ENCODE measurements at places on chromosomes 1 and 21. TPM values are rescaled to one million over a fixed set of nuclear protein-coding genes. Genes with fewer than 3 reads are reported as not detected.
A peak's percentile ranks its signal among the peaks of the same experiment; 100 is the strongest.

- H3K4me3 ChIP-seq = no peak overlapping the region
- DNase-seq = no peak
- peaks cover 19% of the 10 kb centered on the region for H3K36me3 ChIP-seq
- H3K4me1 ChIP-seq = no peaks in the 10 kb centered on the region
- H3K27me3 ChIP-seq = no peaks in the 10 kb centered on the region
Observed at GRCh38 chr1:64645735-64646134, 99.1 kb upstream of the RAVER2 start.

DNA sequence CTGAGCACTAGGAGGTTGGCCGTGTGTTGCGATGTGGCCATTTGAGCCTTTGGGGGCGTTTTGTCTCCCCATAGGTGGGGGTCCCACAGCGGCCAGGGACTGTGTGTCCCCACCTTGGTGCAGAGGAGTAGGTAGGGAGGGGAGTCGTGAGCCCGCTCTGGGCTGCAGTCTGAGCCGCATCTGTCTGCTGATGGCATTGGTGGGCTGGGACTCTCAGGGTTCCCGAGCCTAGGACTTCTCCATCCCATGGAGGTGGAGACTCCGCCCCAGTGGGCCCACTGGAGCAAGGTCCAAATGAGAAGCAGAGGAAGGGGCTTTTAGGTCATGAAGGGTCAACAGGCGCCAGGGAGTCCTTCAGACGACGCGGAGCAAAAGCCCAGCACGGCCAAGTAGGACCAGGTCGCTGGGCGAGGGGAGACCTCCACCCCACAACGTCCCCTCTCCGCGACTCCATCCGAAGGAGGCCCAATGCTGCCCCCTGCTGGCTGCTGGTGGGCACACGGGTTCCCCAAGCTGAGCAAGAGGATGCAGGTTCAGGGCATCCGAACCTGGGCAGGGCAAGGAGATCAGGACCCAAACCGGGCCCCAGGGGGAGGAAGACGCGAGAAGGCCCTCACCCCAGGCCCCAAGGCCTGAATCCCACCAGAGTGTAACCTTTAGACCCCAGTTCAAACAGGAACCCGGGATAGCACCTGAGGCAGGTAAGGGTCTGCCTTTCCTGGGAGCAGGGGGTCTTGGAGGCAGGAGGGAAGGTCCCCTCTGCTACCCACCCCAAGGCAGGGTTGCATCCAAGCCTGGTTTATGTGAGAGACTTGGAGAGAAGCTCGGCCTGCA lies 14.9 kb downstream of the TTC34 start:
- H3K4me3 ChIP-seq = no peak overlapping the region
- H3K36me3 ChIP-seq = no peaks in the 10 kb centered on the region
- no peaks in the 10 kb centered on the region for H3K4me1 ChIP-seq

The OR2G6 gene
- polyA plus RNA-seq = not detected

DNA sequence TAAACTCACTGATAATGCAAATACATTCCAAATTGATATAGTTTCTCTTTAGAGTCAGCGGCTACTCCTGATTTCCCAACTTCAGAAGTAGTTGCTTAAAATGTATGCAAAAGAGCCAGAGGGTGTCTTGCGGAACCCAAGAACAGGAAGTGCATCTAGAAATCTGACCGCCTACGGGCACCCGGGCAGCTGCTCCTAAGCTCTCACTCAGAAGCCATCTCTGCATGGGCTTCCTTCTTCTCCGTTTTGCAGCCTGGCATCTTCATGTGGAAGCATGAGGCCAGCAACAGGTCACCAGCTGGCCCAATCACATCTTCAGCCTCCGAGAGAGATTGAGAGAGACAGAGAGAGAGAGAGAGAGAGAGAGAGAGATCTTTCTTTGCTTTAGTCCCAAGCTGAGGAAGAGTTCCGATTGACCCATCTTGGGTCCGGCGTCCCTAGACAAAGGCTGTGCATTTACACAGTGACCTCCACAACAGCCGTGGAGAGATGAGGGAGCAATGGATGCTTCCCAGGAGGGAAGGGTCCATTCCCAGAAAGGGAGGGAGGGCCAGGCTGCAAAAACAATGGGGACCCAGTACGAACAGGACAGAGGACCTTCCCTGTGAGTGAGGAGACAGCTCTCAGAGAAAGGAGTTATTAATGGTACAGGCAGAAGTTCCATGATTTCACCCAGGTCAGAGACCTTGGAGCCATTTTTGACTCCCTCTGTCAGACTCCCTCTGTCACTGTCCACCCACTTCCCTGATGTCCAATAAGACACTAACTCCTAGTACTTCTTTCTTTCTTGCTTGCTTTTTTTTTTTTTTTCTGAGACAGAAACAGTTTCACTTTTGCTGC lies 28.2 kb upstream of the SLC30A1 start:
- peak overlapping the region; percentile 44 for H3K27ac ChIP-seq
- peak; percentile 62 for DNase-seq
- H3K4me3 ChIP-seq = peak overlapping the region; percentile 1
- H3K36me3 ChIP-seq = no peaks in the 10 kb centered on the region
- H3K4me1 ChIP-seq = peaks cover 10% of the 10 kb centered on the region

GRCh38 chr1:70907563-70908310 lies 139.9 kb downstream of the PTGER3 start:
- no peak overlapping the region for H3K4me3 ChIP-seq
- no peak overlapping the region for H3K27ac ChIP-seq
- no peaks in the 10 kb centered on the region for H3K27me3 ChIP-seq
- H3K36me3 ChIP-seq = no peaks in the 10 kb centered on the region
- no peak for DNase-seq

DNA sequence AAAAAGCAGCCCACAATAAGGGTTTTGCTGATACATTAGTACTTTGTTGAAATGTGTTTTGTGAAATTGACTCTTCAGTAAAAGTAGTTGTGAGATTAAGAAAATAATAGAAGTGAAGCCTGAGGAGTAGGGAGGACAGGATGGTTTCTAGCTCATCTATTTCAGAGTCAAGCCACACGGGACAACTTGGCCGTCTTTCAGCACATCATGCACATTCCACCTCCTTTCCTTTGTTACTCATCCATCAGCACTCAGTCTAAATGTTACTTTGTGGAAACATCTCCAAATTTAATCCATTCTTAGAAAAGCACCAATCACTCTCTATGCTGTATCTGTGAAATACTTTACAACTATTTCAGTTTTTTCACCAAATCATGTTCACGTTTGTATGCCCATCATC lies 223.3 kb downstream of the FGGY start:
- H3K27ac ChIP-seq = no peak overlapping the region
- peak; percentile 66 for DNase-seq
- H3K27me3 ChIP-seq = no peaks in the 10 kb centered on the region
- H3K4me1 ChIP-seq = peaks cover 11% of the 10 kb centered on the region
- H3K36me3 ChIP-seq = no peaks in the 10 kb centered on the region

The TEX38 gene
- not detected for polyA plus RNA-seq

The GLMP gene
- polyA plus RNA-seq = 20.7 TPM

DNA sequence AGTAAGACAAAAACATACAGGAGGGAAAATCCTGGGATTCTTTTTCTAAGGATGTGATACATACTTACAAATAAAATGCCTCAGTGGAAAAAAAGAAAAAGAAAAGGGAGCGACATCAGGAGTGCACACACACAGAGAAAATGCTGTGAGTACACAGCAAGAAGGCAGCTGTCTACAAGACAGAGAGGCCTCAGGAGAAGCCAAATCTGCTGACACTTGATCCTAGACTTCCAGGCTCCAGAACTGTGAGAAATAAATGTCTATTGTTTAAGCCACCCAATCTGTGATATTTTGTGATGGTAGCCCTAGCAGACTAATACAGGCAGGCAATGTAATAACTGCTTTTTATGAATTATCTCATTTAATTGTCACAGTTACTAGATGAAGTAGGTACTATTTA lies 17.0 kb upstream of the TRIM45 start:
- H3K4me3 ChIP-seq = no peak overlapping the region
- H3K27ac ChIP-seq = peak overlapping the region; percentile 35
- peak; percentile 34 for DNase-seq
- no peaks in the 10 kb centered on the region for H3K36me3 ChIP-seq

- no peaks in the 10 kb centered on the region for H3K4me1 ChIP-seq
- peaks cover 33% of the 10 kb centered on the region for H3K36me3 ChIP-seq
- H3K4me3 ChIP-seq = no peak overlapping the region
- H3K27ac ChIP-seq = no peak overlapping the region
- no peak for DNase-seq
Observed at GRCh38 chr1:205715628-205716027, 34.4 kb downstream of the NUCKS1 start.

The PEAR1 gene
- polyA plus RNA-seq = 35.0 TPM

The FCRL6 gene
- polyA plus RNA-seq = not detected

GRCh38 chr1:184593597-184593996 lies 161.1 kb downstream of the EDEM3 start:
- no peak for DNase-seq
- no peaks in the 10 kb centered on the region for H3K27me3 ChIP-seq
- no peak overlapping the region for H3K4me3 ChIP-seq
- H3K27ac ChIP-seq = no peak overlapping the region

DNA sequence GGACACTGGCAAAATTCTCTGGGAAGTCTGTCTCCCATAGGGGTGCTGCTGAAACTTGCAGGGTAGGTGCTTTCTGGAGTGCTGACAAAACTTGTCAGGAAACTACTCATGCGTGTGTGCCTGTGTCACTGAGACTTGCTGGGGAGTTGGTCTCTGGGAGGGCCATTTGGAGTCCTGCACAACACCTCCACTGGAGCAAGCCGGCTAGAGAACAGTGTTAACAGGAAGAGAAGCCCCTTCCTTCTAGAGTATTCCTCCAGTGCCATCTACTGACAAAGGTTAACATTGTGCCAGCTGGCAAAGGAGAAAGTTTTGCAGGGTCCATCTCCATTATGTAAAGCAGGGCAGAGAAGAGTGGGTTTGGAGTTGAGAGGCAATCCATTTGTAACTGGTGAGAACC lies 30.0 kb downstream of the ZMYM4 start:
- H3K4me1 ChIP-seq = no peaks in the 10 kb centered on the region
- no peak overlapping the region for H3K27ac ChIP-seq
- no peak overlapping the region for H3K4me3 ChIP-seq
- H3K27me3 ChIP-seq = no peaks in the 10 kb centered on the region

- no peaks in the 10 kb centered on the region for H3K36me3 ChIP-seq
- H3K4me3 ChIP-seq = no peak overlapping the region
- no peaks in the 10 kb centered on the region for H3K27me3 ChIP-seq
- no peak for DNase-seq
- no peaks in the 10 kb centered on the region for H3K4me1 ChIP-seq
- no peak overlapping the region for H3K27ac ChIP-seq
Observed at GRCh38 chr1:76835203-76835602, 32.1 kb upstream of the ST6GALNAC5 start.

GRCh38 chr1:28592321-28593071 lies 431 bp downstream of the RAB42 start:
- H3K4me3 ChIP-seq = peak overlapping the region; percentile 52
- peaks cover 37% of the 10 kb centered on the region for H3K4me1 ChIP-seq
- H3K36me3 ChIP-seq = no peaks in the 10 kb centered on the region

The AGT gene
- polyA plus RNA-seq = 7.2 TPM

DNA sequence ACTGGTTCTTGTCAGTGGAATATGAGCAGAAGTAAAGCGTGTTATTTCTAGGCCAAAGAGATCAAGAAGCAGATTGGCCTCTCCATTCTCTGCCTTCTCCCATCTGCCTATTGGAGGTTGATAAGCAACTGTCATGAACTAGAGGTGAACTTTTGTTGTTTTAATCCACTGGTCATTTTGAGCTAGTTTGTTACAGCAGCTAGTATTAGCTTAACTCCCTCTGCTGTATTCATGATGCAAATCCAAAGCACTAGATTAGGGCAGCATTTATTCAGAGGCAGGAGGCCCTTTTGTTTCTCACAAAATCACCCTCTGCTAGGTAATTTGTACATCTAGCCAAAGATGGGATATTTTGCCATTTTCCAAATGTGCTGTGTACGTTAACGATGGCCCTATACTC lies 97.3 kb upstream of the DPT start:
- no peak overlapping the region for H3K27ac ChIP-seq
- H3K36me3 ChIP-seq = no peaks in the 10 kb centered on the region
- no peak overlapping the region for H3K4me3 ChIP-seq
- H3K4me1 ChIP-seq = no peaks in the 10 kb centered on the region

The SLC6A9 gene
- polyA plus RNA-seq = 4.4 TPM

DNA sequence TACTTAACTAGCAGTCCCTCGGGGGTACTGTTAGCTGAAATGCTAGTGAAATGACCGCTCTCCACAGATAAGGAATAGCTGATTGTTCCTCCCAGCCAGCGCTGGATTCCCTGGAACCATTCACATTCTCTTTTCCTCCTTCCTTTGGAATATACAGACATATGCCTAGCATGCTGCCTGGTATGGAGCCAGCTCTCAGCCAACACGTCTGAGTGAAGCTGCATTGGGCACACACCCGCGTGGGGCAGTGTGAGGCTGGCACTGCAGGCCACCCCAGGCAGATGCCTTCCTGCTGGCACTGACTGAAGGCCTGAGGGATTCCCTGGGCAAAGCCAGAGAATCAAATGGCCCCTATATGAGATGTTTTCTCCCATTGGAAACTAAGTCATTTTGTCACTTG lies 66.7 kb downstream of the TLR5 start:
- no peaks in the 10 kb centered on the region for H3K36me3 ChIP-seq
- peaks cover 50% of the 10 kb centered on the region for H3K4me1 ChIP-seq
- no peak overlapping the region for H3K4me3 ChIP-seq
- peaks cover 2% of the 10 kb centered on the region for H3K27me3 ChIP-seq
- H3K27ac ChIP-seq = no peak overlapping the region

- no peaks in the 10 kb centered on the region for H3K27me3 ChIP-seq
- no peaks in the 10 kb centered on the region for H3K4me1 ChIP-seq
- no peak overlapping the region for H3K27ac ChIP-seq
- DNase-seq = no peak
- H3K4me3 ChIP-seq = no peak overlapping the region
Observed at GRCh38 chr1:153428791-153429190, 12.5 kb downstream of the S100A7A start.

The PAPPA2 gene
- polyA plus RNA-seq = 0.49 TPM

DNA sequence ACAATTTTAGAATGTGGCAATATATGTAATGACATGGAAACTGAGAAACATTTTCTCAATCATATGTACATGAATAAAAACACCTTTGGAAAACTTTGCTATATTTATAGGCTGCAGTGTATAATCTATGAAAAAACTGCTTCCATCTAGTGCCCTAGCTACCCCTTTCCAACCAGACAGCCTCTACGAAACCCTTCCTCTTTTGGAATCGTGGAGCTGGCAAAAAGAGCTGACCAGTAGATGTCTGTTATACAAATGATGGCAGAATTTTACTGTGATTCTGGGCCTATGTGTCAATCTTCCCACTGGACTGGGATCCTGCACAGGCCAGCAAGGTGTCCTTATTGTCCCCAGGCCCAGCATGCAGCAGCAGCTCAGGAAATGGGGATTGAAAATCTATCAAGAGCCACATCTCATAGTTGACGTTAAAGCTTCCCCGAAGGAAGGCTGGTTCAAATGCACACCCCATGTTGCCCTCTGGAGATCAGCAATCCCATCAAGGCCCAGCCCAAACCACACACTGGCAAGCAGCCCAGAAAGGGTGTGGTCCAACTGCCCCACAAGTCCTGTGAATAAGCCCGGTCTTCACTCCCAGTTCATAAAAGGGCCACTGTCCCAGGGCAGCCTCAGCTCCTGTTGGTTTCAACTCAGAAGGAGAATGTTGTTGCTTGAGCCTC lies 8.8 kb upstream of the FAM20B start:
- no peak overlapping the region for H3K4me3 ChIP-seq
- H3K4me1 ChIP-seq = peaks cover 18% of the 10 kb centered on the region
- H3K27ac ChIP-seq = peak overlapping the region; percentile 76
- no peaks in the 10 kb centered on the region for H3K36me3 ChIP-seq
- peak; percentile 88 for DNase-seq

The RCOR3 gene
- 37.7 TPM for polyA plus RNA-seq

- H3K4me3 ChIP-seq = no peak overlapping the region
- H3K4me1 ChIP-seq = no peaks in the 10 kb centered on the region
- H3K36me3 ChIP-seq = no peaks in the 10 kb centered on the region
- H3K27me3 ChIP-seq = no peaks in the 10 kb centered on the region
Observed at GRCh38 chr1:246301553-246302250, 205.4 kb downstream of the SMYD3 start.

The SLC25A34 gene
- polyA plus RNA-seq = 4.8 TPM

The EPHA10 gene
- 0.27 TPM for polyA plus RNA-seq

The COL8A2 gene
- 16.6 TPM for polyA plus RNA-seq

The LYPD8 gene
- polyA plus RNA-seq = not detected

Data from muscle of leg (tissue), 16 donors.